ENCODE measurements at places on chromosomes 11 and 22.

DNA sequence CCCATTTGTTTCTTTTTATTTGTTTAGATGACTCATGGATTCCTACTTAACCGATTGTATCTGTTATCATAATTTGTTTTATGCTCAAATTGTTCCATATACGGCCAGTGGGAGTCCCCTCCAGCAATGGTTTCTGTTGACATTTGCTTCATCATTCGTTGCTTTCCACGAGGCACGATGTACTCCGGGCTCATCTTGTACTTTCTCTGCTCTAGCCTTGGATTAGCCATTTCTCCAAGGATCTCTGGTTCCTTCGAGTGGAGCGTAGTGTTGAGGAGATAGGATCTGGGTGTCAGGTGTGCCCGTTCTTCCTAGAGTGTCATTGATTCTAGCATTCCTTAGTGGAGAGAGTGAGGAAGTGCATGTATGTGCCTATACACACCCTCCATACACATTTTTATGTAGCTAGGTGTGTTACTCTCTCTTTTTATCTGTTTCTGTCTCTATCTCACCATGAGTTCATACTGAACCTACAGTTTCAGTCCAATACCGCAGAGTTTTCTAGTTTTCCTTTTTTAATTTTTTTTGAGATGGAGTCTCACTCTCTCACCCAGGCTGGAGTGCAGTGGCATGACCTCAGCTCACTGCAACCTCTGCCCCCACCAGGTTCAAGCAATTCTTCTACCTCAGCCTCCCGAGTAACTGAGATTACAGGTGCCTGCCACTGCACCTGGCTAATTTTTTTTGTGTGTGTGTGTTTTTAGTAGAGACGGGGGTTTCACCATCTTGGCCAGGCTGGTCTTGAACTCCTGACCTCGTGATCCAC lies 31.4 kb downstream of the TECTA start:
- DNase-seq = no peak

DNA sequence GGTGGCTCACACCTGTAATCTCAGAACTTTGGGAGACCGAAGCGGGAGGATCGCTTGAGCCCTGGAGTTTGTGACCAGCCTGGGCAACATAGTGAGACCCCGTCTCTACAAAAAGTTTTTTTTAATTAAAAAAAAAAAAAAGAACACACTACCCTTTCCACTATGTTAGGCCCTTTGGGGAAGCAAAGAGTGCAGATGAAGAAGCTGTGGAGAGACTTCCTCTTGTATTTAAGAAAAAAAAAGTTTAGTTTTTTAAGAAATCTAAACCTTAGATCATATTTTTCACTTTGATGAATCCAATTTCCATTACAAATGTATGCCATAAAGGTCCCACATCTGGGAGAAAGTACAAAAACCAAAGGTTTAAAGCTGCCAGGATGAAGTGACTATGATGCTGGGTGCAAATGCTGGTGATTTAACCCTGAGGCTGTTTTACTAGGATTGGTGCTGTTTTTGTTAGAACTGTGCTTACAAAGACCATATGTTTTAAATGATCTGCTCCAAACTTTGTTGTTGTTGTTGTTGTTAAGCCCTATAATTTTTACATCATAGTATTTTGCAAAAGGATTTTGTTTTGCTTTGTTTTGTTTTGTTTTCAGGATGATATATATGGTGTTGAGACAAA lies 28.9 kb upstream of the ACER3 start:
- no peak for DNase-seq

- no peak for DNase-seq
Measured at GRCh38 chr11:89537936-89538335, 46.8 kb upstream of the NOX4 start.

GRCh38 chr11:127058524-127058923 lies 58.0 kb upstream of the KIRREL3 start:
- DNase-seq = no peak
